AG10803 (cell line): ENCODE measurements at places on chromosomes 4 and X.

DNA sequence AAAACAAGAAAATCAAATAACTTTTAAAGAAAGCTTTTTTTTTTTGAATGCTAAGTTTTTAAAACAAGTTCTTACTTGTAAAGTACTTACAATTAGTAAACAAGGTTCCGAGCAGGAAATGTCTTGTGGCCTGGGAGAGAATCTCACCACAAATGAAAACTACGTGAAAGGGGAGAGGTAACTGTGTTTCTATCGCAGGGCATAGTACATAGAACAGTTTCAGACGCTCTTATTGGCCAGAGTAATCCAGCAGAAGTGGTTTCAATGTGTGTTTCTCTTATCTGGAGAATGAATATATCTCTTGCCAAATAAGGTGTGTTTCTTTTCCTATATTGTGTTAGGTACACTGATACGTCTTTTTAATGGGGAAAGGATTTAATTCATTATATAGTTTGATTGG is at the start of gene PLAC8:
Gene PLAC8 (minus strand): TSS at position 154 of the 400 bp plus-strand sequence. CDS start 6,808 bp downstream, outside the sequence.
- DNase-seq: no peak

GRCh38 chrX:105173071-105173470 is 47.4 kb downstream of the TEX13A start:
- DNase-seq: no peak

GRCh38 chr4:37780444-37781130 is 45.9 kb upstream of the PGM2 start:
- peak; percentile 29 for DNase-seq

GRCh38 chr4:13537832-13538177 is 6.5 kb downstream of the NKX3-2 start:
- no peak for DNase-seq

- DNase-seq: no peak
These were observed 153.0 kb upstream of the TRPC5 start for GRCh38 chrX:112235547-112235946.

- no peak for DNase-seq
These were observed 5.1 kb downstream of the DTHD1 start for GRCh38 chr4:36286481-36286871.
